ENCODE measurements at places on chromosomes 16 and 17. TPM values are rescaled to one million over a fixed set of nuclear protein-coding genes. Genes with fewer than 3 reads are reported as not detected.

Gene ZNF469
- total RNA-seq, result 6.2 TPM

- no peak for DNase-seq
- H3K4me3 ChIP-seq, result no peak overlapping the region
- peaks cover 21% of the 10 kb centered on the region for H3K36me3 ChIP-seq
Measured at GRCh38 chr16:67941469-67942199, 2.3 kb downstream of the LCAT start.

DNA sequence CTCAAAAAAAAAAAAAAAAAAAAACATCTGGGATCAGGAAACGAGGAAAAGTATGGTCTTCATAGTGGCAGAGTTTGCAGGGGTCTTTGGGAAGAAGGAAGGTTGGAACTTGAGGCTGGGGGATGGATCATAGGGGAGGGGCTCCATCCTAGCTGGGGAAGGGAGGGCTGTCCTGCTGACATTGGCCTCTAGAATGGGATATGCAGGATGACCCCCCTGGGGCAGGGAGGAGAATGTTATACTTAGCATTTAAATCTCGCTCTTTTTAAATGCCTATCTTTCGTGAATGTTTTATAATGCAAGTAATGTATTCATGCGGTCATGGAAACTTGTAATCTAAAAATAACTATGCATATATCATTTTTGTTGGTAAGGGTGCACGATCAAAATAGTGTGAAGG lies 33.2 kb downstream of the TMEM235 start:
- H3K27me3 ChIP-seq, result no peaks in the 10 kb centered on the region
- H3K36me3 ChIP-seq, result no peaks in the 10 kb centered on the region
- H3K4me3 ChIP-seq, result no peak overlapping the region
- peaks cover 44% of the 10 kb centered on the region for H3K4me1 ChIP-seq
- DNase-seq, result no peak

Gene TMEM98
- total RNA-seq, result 143 TPM

GRCh38 chr16:82027629-82028064 lies 7.4 kb upstream of the HSD17B2 start:
- H3K36me3 ChIP-seq, result no peaks in the 10 kb centered on the region
- no peak overlapping the region for H3K4me3 ChIP-seq
- no peak overlapping the region for H3K27ac ChIP-seq
- peak; percentile 19 for DNase-seq
- no peaks in the 10 kb centered on the region for H3K27me3 ChIP-seq
- peaks cover 2% of the 10 kb centered on the region for H3K4me1 ChIP-seq

GRCh38 chr17:20925091-20925490 lies 117.7 kb downstream of the USP22 start:
- H3K27me3 ChIP-seq, result no peaks in the 10 kb centered on the region
- no peak overlapping the region for H3K27ac ChIP-seq
- no peak overlapping the region for H3K4me3 ChIP-seq
- no peaks in the 10 kb centered on the region for H3K4me1 ChIP-seq

- no peaks in the 10 kb centered on the region for H3K27me3 ChIP-seq
- H3K27ac ChIP-seq, result no peak overlapping the region
- H3K36me3 ChIP-seq, result no peaks in the 10 kb centered on the region
- H3K4me3 ChIP-seq, result no peak overlapping the region
Measured at GRCh38 chr16:7744546-7745264, 412.1 kb downstream of the RBFOX1 start.

Gene NTN3
- total RNA-seq, result not detected

Gene PRRT2
- total RNA-seq, result 17.4 TPM

DNA sequence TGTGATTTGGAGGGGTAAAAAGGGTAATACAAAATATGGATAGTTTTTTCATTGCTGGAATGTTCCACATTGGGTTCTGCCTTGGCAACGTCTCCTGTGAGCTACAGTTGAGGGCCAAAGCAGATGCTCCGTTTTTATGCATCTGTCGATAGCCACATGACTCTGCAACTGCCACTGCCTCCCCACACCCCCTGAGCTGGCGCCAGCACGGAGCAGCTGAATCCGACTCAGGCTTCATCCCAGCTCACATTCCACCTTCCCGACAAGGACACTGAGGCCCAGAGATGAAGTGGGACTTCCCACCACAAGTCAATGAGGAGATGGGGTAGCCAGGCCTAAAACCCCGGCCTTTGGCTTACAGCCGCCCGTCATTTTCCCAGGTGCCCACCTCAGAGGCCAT lies 334.1 kb downstream of the CDH13 start:
- no peak overlapping the region for H3K4me3 ChIP-seq
- H3K27ac ChIP-seq, result no peak overlapping the region
- H3K36me3 ChIP-seq, result no peaks in the 10 kb centered on the region
- DNase-seq, result no peak
- H3K27me3 ChIP-seq, result no peaks in the 10 kb centered on the region

- H3K27ac ChIP-seq, result no peak overlapping the region
- H3K4me1 ChIP-seq, result no peaks in the 10 kb centered on the region
- H3K4me3 ChIP-seq, result no peak overlapping the region
- no peaks in the 10 kb centered on the region for H3K36me3 ChIP-seq
- no peak for DNase-seq
Measured at GRCh38 chr16:12627394-12627793, 176.3 kb downstream of the CPPED1 start.

DNA sequence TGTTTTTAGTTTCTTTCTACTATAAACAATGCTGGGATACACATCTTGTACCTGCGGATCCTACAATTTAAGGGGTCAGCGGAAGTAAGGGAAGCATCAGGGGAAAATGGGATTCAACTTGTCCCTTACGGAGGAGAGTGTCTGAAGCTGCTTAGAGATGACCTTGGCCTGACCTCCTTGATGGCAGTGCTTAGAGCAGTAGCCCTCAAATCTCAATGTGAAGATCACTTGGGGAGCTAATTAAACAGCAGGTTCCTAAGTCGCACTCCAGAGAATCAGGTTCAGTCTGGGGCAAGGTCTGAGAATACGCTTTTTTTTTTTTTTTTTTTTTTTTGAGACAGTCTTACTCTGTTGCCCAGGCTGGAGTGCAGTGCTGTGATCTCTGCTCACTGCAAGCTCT lies 9.6 kb upstream of the METTL16 start:
- H3K4me1 ChIP-seq, result no peaks in the 10 kb centered on the region
- H3K4me3 ChIP-seq, result no peak overlapping the region
- H3K36me3 ChIP-seq, result no peaks in the 10 kb centered on the region
- no peaks in the 10 kb centered on the region for H3K27me3 ChIP-seq

- peak; percentile 84 for DNase-seq
- H3K27me3 ChIP-seq, result peaks cover 20% of the 10 kb centered on the region
- no peak overlapping the region for H3K27ac ChIP-seq
- H3K36me3 ChIP-seq, result no peaks in the 10 kb centered on the region
- H3K4me1 ChIP-seq, result peaks cover 8% of the 10 kb centered on the region
Measured at GRCh38 chr17:43994272-43995149, 9.9 kb upstream of the NAGS start.

DNA sequence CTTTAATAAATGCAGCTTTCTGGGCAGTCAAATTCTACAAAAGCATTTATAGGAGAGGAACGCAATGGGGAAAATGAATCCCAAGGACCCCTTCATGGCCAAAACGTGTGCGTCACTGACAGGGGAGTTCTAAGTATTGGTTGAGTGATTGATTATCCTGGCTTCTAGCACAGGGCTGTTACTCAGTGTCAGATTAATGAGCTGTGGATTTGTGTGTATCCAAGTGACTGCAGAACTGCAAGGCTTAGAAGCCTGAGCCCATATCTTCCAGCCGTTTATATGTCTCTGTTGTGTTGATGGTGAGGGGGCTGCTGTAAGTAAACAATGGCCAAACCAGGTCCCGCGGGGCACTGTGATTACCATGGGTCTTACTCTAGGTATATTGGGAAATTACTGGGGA lies 129.4 kb downstream of the SHISA9 start:
- H3K27me3 ChIP-seq, result no peaks in the 10 kb centered on the region
- no peaks in the 10 kb centered on the region for H3K4me1 ChIP-seq
- DNase-seq, result no peak
- H3K4me3 ChIP-seq, result no peak overlapping the region
- no peaks in the 10 kb centered on the region for H3K36me3 ChIP-seq

GRCh38 chr17:17491546-17491988 lies 4.6 kb downstream of the RASD1 start:
- no peak for DNase-seq
- H3K4me3 ChIP-seq, result no peak overlapping the region
- H3K4me1 ChIP-seq, result peaks cover 49% of the 10 kb centered on the region
- no peaks in the 10 kb centered on the region for H3K27me3 ChIP-seq
- peaks cover 46% of the 10 kb centered on the region for H3K36me3 ChIP-seq

DNA sequence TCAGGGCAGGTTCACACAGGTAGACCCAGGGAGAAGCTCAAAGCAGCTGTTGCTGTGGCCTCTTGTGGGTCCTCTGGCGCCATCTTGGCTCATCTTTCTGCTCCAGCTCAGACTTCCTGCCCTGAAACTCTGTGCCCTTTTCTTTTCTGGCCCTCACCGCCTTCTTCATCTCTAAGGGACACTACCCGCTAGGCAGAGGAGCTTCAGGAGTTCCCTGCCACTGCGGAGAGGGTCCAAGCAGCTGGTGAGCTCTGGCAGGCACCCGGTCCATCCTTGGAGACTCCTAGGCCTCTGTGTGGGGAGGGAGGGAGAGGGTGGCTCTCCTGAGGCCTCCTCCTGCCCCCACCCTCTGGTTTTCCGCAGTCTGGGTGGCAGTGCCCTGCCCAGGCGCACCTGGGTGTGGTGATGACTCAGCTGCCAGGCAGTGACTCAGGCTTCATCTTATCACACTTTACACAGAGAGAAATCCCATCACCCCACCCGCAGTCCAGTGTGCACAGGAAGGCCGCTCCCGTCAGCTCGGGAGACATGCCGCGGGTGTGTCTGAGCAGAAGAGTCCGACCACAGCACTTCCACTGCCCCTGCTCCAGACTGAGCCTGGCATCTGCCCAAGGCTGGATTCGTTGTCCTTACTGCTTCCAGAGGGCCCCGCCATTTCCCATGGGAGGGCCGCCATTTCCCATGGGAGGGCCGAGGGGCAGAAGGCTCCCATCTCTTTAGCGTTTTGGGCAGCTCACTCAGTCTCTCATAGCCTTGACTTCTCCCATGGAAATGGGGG lies 7.3 kb downstream of the NT5C start:
- H3K27ac ChIP-seq, result peak overlapping the region; percentile 87
- no peaks in the 10 kb centered on the region for H3K27me3 ChIP-seq
- DNase-seq, result peak; percentile 95

GRCh38 chr16:66926961-66927436 lies 1.7 kb upstream of the RRAD start:
- peaks cover 16% of the 10 kb centered on the region for H3K4me1 ChIP-seq
- no peak overlapping the region for H3K27ac ChIP-seq
- H3K4me3 ChIP-seq, result no peak overlapping the region
- H3K36me3 ChIP-seq, result peaks cover 9% of the 10 kb centered on the region
- no peaks in the 10 kb centered on the region for H3K27me3 ChIP-seq

GRCh38 chr17:32485261-32486110 lies 1.3 kb upstream of the CDK5R1 start:
- peak overlapping the region; percentile 84 for H3K27ac ChIP-seq
- DNase-seq, result no peak
- H3K27me3 ChIP-seq, result no peaks in the 10 kb centered on the region
- peak overlapping the region; percentile 66 for H3K4me3 ChIP-seq

Gene CRYBA1
- not detected for total RNA-seq

Gene ASGR2
- 2.2 TPM for total RNA-seq

- DNase-seq, result no peak
- no peaks in the 10 kb centered on the region for H3K27me3 ChIP-seq
- H3K27ac ChIP-seq, result no peak overlapping the region
- peaks cover 8% of the 10 kb centered on the region for H3K36me3 ChIP-seq
- no peak overlapping the region for H3K4me3 ChIP-seq
- peaks cover 27% of the 10 kb centered on the region for H3K4me1 ChIP-seq
Measured at GRCh38 chr17:4327606-4328005, 38.9 kb downstream of the UBE2G1 start.

Gene CDK3
- total RNA-seq, result 3.1 TPM

- no peak overlapping the region for H3K27ac ChIP-seq
- H3K4me1 ChIP-seq, result peaks cover 10% of the 10 kb centered on the region
- no peak overlapping the region for H3K4me3 ChIP-seq
- DNase-seq, result no peak
- no peaks in the 10 kb centered on the region for H3K27me3 ChIP-seq
- H3K36me3 ChIP-seq, result no peaks in the 10 kb centered on the region
Measured at GRCh38 chr17:50514936-50515702, 6.9 kb downstream of the MYCBPAP start.

Gene GLTPD2
- total RNA-seq, result not detected

Gene CFAP119
- total RNA-seq, result 2.0 TPM

- no peaks in the 10 kb centered on the region for H3K27me3 ChIP-seq
- peaks cover 56% of the 10 kb centered on the region for H3K4me1 ChIP-seq
- peaks cover 61% of the 10 kb centered on the region for H3K36me3 ChIP-seq
- no peak overlapping the region for H3K4me3 ChIP-seq
Measured at GRCh38 chr17:76714822-76715495, 4.2 kb upstream of the MXRA7 start.

Gene SNX20
- 1.2 TPM for total RNA-seq

GRCh38 chr16:22001591-22001990 lies 675 bp upstream of the PDZD9 start:
- no peaks in the 10 kb centered on the region for H3K27me3 ChIP-seq
- H3K36me3 ChIP-seq, result no peaks in the 10 kb centered on the region
- DNase-seq, result no peak
- H3K4me1 ChIP-seq, result peaks cover 9% of the 10 kb centered on the region
- H3K4me3 ChIP-seq, result no peak overlapping the region

DNA sequence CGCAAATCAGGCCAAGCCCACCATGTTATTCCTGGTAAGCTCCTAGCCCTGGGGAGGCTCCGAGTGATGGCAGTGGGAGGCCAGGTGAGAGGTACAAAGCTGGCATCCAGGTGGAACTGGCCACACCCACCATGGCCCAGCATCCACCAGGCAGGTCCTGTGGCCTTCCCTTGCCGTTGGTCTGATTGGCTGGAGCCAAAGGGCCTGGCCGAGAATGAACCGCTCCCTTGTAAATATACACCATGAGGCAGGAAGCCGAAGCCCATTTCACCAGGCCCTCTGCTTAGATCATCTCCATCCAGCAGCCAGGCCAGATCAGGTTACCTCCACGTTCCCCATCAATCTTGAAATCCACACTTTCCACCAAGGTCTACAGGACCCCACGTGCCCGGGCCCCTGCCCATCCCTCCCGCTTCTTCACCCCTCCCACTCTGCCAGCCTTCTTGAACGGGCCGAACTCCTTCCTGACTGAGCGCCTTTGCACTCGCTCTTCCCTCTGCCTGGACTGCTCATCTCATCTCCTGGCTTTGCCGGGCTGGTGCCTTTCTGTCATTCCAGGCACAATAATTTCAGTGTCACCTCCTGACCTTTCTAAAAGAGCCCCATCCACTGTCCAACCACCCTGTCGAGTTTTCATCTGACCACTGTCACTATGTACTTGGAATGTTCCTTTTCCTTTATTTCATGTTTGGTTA lies 5.8 kb downstream of the SOCS1 start:
- DNase-seq, result no peak
- H3K27ac ChIP-seq, result no peak overlapping the region
- H3K4me3 ChIP-seq, result no peak overlapping the region
- H3K4me1 ChIP-seq, result peaks cover 26% of the 10 kb centered on the region
- H3K36me3 ChIP-seq, result no peaks in the 10 kb centered on the region

DNA sequence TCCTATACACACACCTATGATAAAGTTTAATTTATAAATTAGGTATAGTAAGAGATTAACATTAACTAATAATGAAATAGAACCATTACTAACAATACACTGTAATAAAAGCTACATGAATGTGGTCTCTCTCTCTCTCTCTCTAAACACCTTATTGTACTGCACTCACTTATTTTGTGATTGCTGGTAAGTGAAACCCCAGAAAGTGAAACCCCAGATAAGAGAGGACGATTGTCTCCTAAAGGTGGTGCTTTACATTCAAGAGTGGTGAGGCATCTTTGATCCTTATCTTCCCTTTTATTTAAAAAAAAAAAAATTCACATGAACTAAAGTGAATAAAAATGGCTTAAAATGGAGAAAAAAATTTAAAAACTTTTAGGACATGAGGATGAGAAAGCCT lies 80.1 kb upstream of the TRAP1 start:
- H3K4me3 ChIP-seq, result no peak overlapping the region
- H3K27me3 ChIP-seq, result no peaks in the 10 kb centered on the region
- no peak for DNase-seq

Data from stomach (tissue), 19 donors.